Glutamatergic neuron (in vitro differentiated cells): ENCODE measurements at places on chromosomes 3 and 15. TPM values are rescaled to one million over a fixed set of nuclear protein-coding genes. Genes with fewer than 3 reads are reported as not detected.

Gene PLSCR2
- not detected for total RNA-seq

Gene GOLGA8R
- total RNA-seq = not detected

Gene FBXW12
- 0.66 TPM for total RNA-seq

- no peak for DNase-seq
Observed at GRCh38 chr15:100163961-100164360, 177.8 kb downstream of the ADAMTS17 start.

DNA sequence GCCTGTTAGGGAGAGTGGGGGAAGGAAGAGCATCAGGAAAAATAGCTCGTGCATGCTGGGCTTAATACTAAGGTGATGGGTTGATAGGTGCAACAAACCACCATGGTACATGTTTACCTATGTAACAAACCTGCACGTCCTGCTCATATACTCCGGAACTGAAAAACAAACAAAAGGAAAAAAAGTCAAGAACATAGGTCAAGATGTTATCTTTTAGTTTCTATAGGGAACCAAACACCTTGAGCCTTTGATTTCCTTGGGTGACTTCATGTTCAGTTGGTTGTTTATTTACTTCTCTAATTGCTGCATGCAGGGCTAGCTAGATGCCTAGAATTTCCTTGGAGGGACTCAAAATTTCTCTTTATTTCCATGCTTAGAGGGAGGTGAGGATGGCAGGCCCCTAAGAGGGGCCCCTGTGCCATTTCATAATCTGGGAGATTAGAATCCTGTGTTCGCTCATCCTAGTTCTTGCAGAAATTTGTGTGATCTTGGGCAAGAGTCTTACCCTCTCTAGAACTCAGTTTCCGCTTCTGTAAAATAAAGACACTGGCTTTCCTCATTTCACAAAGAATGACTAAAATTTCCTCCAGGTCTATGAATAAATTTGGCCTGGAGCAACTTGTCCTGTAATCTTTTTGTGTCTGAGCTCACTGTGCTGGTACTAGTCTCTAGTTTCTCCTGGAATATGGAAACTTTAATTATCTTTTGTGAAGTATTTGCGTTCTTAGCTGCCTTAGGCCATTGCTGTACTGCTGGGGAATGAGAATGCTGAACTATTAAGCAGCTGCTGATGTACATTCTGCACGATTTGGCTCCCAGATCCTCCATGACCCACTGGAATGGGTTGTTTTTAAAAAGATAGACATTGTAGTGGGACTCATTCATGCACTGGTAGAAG, 457.5 kb downstream of the EDEM1 start:
- no peak for DNase-seq

DNA sequence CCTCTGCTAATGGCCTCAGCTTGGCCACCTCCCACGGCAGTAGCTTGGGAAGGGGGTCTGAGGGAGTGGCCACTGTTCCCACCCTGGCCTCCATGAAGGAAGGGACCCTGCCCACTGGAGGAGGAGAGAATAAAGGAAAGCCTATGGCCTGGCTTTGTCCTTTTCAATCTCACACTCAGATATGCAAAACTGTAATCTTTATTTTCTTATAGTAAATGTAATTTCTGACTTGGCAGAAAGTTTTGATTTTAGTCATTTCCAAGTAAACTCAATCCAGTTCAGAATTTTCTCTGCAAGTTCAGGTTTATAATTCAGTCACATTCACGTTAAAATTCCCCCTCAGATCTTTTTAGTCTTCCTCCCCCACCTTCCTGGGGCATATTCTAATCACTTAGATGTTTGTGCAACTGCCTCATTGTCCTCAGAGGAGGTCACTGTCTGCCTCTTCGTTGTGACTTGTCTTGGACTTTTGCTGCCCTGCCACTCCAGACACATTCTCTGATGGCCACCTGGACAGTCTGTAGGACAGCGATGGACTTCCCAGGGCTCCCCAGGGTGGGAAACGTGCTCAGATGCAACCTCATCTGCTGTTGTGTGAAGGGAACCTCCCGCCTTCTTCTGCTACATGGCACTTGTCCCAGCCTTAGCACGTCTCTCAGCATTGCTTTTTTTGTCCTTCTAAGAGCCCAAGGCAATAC, 222.8 kb upstream of the TBL1XR1 start:
- DNase-seq = no peak
